Astrocyte of the spinal cord (primary cell): ENCODE measurements at places on chromosomes 3 and 15.
A peak's percentile ranks its signal among the peaks of the same experiment; 100 is the strongest.

DNA sequence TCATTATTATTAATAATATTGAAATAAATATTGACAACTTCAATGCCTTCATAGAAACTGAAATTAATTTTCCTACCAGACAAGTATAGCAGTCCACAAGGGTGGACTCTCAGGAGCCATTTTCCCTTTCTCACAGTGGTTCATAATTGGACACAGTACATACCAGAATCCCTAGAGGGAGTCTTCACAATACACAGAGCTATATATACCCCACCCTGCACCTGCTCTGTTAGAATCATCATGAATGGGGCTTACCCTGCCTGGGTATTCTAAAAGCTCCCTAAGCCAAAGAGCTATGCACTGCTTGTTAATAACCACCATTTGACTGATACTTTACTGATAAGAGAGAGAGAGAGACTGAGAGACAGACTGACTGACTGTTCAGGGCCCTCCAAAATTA is 134.9 kb downstream of the FEZF2 start:
- no peak for DNase-seq

- DNase-seq, result peak; percentile 97
Observed at GRCh38 chr3:48663489-48664312, 1.0 kb upstream of the CELSR3 start.

DNA sequence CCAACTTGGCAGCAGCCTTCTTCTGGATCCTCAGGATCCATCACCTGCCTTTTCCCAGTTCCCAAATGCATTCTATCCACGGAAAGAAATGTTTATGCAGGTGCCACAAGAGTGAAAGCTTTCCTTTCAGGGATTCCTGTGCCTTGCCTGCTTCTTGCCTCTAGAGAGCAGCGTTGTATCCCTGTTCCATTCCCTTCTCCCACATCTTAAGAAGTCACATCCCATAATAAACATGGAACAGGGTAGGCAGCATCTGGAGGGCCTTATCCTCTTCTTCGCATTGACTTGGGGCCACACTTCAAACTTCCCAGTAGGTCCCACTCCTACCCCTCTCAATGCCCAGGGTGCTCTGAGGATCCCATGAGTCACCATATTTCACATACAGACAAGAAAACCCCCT is 72.7 kb upstream of the DCLK3 start:
- no peak for DNase-seq

- peak; percentile 84 for DNase-seq
Observed at GRCh38 chr3:186209810-186210752, 101.2 kb upstream of the ETV5 start.

DNA sequence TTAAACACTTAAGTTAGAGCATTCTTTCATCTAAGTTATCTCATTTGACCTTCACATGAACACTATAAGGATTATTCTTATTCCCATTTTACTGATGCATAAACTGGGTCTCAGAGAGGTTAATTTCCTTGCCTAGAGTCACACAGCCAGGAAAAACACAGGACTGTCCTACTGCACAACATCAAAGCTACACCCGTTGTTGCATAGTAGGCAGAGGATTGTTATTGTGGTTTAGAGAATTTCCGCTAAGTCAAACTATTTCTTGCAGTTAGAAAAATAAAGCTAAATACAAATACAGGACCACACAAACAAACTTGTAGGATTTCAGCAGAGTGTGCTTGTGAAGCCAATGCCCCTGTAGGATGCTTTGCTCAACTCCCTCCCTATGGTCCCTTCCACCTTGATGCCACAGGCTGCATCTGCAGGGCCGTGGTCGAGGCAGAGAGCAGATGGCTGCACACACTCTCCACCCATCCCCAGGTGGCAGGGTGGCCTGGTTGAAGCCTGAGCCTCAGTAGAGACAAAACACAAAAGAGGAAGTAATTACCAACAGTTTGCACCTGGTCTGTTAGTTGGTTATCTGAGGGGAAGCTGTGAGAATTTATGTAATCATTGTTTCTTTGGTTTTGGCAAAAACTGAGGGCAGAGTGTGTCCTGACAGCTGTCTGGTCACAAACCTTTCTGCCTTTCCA is 41.1 kb upstream of the SKOR1 start:
- no peak for DNase-seq
